ENCODE measurements at places on chromosomes 1 and 21. TPM values are rescaled to one million over a fixed set of nuclear protein-coding genes. Genes with fewer than 3 reads are reported as not detected.

Gene KIF21B
- total RNA-seq = 2.0 TPM

Gene SLAMF9
- total RNA-seq = not detected

Gene MR1
- total RNA-seq = 0.99 TPM

Gene NLRP3
- under 0.01 TPM for total RNA-seq

DNA sequence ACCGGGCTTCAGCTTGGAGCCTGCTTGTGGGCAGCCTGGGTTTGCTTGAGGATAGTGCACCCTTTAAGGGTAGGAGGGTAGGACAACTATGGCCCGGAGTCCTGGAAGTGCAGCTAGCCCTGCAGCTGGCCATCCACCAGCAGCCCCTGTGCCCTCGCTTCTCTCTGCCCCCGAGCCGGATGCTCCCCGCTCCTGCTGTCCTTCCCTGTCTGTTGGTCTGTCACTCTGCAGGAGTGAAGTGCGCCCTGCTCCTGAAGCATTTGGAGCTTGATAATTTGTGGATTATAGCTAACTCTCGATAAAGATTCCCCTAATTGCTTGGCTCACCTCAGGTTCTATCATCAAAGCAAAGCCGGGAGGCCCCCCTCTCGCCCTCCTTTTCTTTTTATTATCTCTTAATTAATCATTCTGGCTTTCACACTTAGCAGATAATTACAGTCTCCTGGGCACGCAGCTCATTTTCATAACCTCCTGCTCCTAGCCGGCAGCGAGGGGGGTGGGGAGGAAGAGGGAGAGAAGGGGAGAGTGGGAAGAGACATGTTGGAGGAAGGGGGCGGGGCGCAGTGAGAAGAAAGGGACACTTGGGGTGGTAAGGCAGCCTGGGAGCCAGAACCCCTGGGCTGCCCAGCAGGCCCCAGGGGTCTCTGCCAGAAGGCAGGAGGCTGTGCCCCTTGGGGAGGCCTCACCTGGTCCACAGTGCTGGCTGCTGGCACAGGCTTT, 14.4 kb downstream of the KIRREL1 start:
- no peak for DNase-seq

GRCh38 chr1:205258719-205259118, 31.0 kb downstream of the TMCC2 start:
- DNase-seq = peak; percentile 68

DNA sequence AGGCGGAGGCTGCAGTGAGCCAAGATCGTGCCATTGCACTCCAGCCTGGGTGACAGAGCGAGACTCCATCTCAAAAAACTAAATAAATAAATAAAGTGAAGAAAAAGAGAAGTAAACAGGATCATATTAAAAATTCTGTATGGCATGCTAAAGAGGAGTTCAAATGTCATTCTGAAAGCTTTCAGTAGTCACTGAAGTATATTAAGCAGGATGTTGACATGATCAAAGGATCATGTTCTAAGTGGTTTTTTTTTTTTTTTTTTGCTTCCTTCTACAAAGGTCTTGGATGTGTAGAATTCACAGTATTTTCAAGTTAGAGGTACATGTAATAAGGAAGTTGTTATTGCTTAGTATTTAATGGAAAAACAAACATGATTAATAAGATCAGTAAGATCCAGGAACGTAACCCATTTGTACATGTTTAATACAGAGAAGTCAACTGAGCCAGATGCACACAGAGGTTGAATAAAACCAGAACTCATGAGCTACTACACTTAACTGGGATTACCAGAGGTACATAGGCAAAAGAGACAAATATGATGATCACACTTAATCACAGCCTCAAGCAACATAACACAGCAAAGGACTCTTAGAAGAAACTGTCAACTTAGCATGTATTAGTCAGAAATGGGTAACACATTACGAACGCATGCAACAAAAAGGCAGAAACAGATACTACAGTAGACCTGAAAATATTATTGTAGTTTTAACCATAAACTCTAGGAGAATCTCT, 12.2 kb downstream of the CDC42BPA start:
- DNase-seq = no peak

- DNase-seq = peak; percentile 43
These were observed 230.4 kb downstream of the DNM3 start for GRCh38 chr1:172071746-172072145.

GRCh38 chr1:18556364-18556763, 74.3 kb upstream of the PAX7 start:
- DNase-seq = peak; percentile 28

- no peak for DNase-seq
These were observed 4.3 kb upstream of the SERBP1 start for GRCh38 chr1:67434491-67434890.

GRCh38 chr1:204476563-204476962, 18.0 kb downstream of the PIK3C2B start:
- DNase-seq = no peak
